Hematopoietic multipotent progenitor cell treated with erythropoietin and hydrocortisone succinate and interleukin-3 and kit ligand, for 6 days (in vitro differentiated cells): ENCODE measurements at places on chromosomes 2 and 18.

DNA sequence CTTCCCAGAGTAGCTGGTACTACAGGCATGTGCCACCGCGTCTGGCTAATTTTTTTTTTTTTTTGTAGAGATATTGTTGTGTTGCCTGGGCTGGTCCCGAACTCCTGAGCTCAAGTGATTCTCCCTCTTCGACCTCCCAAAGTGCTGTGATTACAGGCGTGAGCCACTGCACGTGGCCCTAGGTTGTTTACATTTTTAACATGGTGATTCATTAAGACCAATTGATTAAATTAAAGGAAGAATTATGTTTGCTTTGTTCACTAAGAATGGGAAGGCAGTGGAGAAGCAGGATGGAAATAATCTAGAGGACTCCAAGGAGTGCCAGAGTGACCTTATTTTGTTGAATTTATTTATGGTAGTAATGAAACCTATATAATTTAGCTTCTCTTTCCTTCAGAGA, 7.5 kb downstream of the LCLAT1 start:
- DNase-seq, result no peak

- no peak for DNase-seq
These were observed 12.8 kb downstream of the TFPI start for GRCh38 chr2:187541086-187542085.

DNA sequence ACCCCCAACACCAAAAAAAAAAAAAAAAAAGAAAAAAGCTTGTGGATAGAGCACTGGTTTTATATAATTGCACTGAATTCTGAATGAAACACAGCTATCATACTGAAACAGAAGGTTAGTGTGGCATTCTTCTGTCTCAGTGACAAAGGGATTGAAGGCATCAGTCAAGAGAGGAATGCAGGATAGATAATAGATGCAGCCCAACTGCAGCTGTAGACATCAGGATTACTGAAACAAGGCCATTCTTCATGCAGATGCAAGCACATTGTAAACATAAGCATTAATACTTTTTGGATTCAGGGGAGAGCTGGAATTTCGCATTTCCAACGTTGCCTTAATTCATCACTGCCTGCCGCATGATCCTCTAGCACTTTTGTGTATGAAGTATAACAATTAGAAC, 897.4 kb upstream of the KLHL29 start:
- DNase-seq, result no peak

DNA sequence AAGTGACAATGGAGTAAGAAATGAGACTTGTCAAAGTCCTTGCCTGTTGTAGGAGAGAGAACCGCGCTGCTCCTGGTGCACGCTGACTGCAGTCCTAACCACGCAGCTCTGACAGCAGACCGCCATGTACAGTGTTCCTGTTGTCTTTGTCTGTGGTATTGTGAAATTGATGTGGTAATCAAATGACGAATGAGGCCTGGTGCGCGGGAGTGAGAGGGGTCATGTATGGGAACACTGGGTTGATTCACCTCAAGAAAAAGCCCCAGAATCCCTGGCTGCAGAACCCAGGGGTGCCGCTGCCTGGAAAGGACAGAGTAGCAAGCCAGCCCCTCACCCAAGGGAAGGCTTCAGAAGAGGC, 64.0 kb downstream of the INPP4A start:
- peak; percentile 76 for DNase-seq

GRCh38 chr2:101199251-101199791, 48.1 kb upstream of the TBC1D8 start:
- DNase-seq, result peak; percentile 55

DNA sequence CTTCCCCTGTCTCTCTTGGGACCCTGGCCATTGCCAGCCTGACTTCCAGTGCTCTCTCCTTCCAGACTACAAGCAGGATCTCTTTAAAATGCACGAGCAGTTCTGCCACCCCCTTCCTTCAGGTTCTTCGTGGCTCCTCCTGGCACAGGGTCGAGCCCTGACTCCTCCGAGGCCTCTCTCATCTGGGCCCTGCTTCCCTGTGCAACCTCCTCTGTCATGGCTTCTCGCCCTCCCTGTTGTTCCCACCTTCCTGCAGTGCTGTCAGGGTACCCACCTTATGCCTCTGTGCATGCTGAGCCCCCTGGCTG, 56.7 kb upstream of the RPL31 start:
- DNase-seq, result no peak

- no peak for DNase-seq
These were observed 12.1 kb downstream of the CCDC141 start for GRCh38 chr2:179037807-179038206.

DNA sequence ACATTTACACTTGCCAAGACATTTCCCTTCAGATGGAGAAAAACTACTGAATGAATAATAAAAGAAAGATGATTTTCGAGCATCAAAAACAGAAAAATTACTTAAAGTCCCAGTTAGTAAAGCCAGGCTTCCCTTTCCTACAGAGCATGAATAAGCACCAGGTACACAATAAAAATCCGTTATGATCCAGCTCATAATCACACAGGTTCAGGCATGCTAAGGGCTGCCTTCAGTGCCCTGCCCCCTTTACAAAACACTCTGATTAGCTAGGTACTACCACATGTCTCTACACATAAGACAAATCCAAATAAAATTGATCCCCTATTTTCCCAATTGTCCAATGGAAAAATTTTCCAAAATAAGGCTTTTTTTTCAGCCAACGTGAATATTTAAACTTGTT, 413.2 kb upstream of the LRATD1 start:
- DNase-seq, result no peak

DNA sequence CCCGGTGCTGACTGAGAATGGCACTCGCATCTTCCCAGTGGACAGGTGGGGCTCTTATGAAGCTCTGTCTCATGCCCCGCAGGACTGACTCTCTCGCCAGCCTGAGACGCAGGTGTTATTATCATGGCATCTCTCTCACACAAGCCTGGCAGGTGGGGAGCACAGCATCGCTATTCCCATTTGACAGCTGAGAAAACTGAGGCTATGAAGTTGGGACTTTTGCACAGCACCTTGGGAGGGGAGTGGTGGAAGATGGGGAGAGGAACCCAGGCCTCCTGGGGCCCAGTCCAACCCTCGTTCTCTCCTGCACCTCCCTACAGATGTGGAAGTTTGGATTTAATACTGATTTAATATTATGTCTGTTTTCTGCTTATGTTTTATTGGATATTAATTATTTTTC, 9.0 kb upstream of the NTSR2 start:
- no peak for DNase-seq

DNA sequence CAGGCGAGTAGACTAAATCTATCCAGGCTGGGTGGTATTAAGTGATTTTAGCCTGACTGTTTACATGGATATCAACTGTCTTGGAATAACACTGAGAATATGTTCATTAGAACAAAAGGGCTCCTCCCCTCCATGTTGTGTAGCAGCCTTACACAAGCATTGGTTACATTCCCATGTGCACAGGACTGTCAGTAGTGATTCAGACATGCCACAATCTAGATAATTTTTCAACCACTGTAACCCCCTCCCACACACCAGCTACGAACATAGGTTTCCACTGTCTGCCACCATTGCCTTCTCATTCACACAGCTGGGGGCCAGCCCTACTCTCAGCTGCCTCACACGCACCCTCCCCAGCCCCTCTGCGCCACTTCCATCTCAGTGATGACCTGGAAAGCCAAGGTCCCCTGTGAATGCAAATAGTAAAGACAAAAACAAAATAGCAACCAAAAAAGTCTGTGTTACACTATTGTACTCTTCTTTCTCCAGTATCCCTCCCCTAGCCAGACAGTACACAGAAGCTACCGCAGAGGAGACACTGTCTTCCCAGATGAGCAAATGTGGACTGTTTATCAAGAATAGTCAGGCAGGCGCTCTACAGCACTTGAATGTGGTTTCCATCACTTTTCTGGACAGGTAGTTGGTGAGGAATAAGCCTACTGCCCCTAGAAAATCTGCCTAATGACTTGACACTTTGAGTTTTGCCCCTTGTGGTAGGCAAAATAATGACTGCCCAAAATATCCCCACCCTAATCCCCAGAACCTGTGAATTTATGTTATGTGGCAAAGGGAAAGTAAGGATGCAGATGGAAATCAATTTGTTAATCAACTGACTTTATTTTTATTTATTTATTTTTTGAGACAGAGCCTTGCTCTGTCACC, 27.9 kb upstream of the TYMS start:
- DNase-seq, result peak; percentile 49

GRCh38 chr2:151262629-151263028, 966 bp upstream of the RBM43 start:
- DNase-seq, result no peak

DNA sequence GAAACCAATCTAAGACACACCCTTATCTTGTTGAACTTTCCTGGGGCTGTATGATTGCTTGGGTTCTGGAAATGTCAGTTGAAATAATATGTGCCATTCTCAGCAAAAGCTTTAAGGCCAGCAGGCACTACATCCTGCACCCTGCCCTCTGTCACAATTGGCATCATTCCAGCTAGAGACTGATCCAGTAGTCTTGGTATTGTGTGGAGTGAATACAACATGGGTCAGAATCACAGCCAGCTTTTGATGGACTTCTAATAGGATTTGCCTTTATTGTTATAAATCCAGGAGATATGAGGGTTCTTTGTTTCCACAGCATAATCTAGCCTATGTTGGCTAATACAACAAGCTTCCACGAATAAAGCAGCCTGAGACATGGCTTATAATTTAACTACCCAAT, 617.0 kb upstream of the CDH2 start:
- DNase-seq, result no peak

- no peak for DNase-seq
These were observed 330.9 kb downstream of the TNS1 start for GRCh38 chr2:217671871-217672270.

GRCh38 chr18:51196118-51196810, 1.2 kb downstream of the MEX3C start:
- DNase-seq, result peak; percentile 50

DNA sequence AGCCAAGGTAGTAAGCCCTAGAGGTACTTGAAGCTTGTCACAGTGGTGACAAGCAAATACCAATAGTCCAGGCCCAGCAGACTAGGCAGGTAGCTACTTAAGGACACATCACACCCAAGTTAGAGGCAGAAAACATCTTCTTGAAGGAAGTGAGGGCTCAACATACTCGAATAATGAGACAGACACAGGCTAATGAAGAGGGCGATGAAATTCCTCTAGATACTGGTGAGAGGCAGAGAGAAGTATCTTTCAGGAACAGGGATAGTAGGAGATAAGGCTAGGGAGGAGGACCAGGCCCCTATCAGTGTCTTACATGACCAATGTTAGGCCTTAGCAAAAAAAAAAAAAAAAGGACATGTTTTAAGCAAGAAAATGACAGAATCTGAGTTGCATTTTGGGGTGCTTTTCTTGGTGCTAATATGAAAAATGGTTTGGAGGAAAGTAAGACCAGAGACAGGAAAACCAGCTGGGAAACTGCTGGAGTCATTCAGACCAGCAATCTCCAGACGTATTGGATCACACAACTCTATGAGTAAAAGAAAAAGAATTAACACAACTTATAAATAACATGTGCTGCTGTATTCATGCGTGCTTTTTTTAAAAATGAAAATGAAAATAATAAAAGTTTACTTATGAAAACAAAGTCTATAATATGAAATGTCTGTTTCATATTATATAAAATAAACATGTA, 37.7 kb downstream of the COBLL1 start:
- DNase-seq, result peak; percentile 81

DNA sequence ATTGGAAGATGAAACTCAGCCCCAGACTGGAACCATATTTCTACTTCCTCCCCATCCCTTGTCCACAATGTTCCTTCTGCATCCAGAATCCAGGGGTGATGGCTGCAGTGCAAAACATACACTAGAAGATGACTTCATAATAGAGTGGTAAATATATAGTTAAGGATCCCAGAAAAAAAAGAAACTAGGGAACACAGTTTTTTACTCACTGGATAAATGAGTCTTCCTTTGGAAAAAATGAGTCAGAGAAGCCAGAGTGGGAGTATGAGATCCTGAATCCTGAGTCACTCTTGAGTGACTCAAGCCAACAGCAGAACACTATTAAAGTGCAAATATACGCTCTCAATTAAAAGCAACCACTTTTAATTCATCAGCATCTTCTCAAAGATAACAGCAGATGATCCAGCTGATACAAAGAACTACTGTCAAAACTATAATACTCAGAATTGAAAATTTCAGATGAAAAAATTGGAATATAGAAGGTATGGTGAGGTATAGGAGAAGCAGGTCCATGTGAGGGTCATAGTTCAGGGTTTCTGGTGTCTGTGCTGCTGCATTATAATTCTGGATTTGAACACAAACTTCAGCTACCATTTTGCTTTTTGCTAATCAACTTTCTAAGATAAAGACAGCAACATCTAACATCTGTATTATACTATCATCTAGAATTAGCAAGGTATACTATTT, 987.2 kb upstream of the CDH2 start:
- DNase-seq, result no peak

DNA sequence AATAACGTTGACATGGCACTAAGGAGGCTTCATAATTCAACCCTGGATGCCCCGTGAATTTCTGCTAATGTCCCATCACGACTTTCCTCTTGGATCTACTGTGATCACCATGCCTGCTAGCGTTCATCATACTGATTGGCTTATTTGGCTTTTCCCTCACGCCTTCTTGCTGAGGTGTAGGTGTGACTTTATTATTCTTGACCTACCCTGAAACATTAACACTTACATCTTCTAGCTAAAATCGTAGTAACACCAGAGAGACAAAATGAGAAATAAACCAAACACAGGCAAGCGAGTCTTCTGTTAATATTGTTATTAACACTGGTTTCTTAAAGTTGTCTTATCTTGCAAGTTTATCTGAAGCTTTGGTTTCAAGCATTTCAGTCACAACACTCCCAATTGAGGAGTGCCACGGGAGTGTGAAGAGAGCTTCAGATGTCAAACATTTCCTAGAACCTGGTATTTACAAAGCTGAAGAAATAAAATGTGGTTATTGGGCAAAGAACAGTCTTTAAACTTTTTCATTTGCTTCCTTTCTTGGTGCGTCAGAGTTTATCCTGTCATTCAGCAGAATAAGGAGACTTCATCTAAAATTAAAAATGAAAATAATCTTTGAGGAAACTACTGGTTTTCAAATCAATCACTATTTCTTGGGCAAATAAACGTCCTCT, 15.4 kb upstream of the STAT1 start:
- no peak for DNase-seq

DNA sequence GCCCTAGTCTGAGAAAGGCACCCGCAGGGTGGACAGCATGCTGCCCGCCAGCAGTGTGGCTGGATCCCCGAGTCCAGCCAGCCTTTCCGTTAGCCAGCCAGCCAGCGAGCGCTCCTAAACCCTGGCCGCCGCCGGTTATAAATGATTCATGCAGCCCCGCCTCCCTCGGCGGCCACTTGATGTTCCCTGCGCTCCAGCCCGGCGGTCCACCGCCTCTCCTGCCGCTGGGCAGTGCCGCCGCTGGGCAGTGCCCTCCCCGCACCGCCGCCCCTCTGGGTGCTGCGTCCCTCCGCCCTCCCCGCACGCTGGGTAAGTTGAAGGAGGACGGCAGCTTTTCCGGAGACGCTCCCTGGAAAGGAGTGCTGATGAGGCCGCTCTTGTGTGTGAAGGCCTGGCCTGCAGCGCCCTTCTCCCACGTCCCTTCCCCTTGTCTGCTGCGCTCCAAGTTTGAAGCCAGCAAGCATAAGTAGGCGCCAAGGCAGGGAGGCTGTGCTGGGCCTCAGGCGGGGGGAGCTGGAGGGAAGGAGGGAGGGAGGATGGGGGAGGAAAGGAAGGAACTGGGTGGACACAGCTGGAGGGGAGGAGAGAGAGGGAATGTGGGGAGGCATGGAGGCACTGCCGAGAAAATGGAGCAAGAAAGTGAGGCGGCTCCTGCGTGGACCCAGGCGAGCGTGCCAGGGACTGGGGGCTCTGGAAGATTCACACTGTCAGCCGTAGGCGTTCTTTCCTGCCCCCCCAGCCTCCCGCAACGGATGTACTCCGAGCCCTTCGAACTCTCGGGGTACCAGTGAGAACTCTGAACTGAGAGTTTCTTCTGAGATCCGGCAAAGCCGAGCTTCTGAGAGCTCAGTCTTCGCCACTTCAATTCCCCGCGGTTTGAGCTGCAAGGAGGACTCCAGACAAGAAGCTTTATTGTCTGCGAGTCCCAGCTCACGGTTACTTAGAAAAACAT, 131.9 kb downstream of the GLI2 start:
- DNase-seq, result peak; percentile 18
